Neural progenitor cell (in vitro differentiated cells): ENCODE measurements at places on chromosomes 3 and 15. TPM values are rescaled to one million over a fixed set of nuclear protein-coding genes. Genes with fewer than 3 reads are reported as not detected.

The SERINC4 gene
- total RNA-seq: 0.50 TPM in 1 of 2 replicates, not detected in the other

The CHL1 gene
- 0.49 and 0.59 TPM in 2 replicates for total RNA-seq

The HRG gene
- total RNA-seq: not detected in 2 replicates

The FGF12 gene
- total RNA-seq: 6.6 and 7.0 TPM in 2 replicates

The RASL12 gene
- 5.8 and 7.7 TPM in 2 replicates for total RNA-seq

The MUC13 gene
- total RNA-seq: not detected in 2 replicates

The ZNF445 gene
- 28.3 and 29.7 TPM in 2 replicates for total RNA-seq

The TPRG1 gene
- 0.37 and 0.71 TPM in 2 replicates for total RNA-seq

The CKMT1A gene
- 1.7 and 2.3 TPM in 2 replicates for total RNA-seq

The USP4 gene
- total RNA-seq: 17.7 and 21.0 TPM in 2 replicates

The GOLGA8M gene
- total RNA-seq: not detected in 2 replicates

The OCA2 gene
- total RNA-seq: 0.65 and 1.0 TPM in 2 replicates

The CMTM8 gene
- total RNA-seq: 2.1 and 8.1 TPM in 2 replicates

The TGM4 gene
- total RNA-seq: 0.04 and 0.12 TPM in 2 replicates

The TRIM42 gene
- total RNA-seq: not detected in 2 replicates

The PRTG gene
- total RNA-seq: 508 and 574 TPM in 2 replicates

The STRA6 gene
- 3.1 and 5.9 TPM in 2 replicates for total RNA-seq

The GPR149 gene
- total RNA-seq: not detected in 2 replicates

The POLQ gene
- 15.6 and 33.2 TPM in 2 replicates for total RNA-seq

The RTP1 gene
- total RNA-seq: 0.43 TPM in 1 of 2 replicates, not detected in the other

The CFAP100 gene
- total RNA-seq: 0.12 TPM in 1 of 2 replicates, not detected in the other

The AHSG gene
- total RNA-seq: not detected in 2 replicates

The ITGB5 gene
- 55.8 and 108 TPM in 2 replicates for total RNA-seq

The BCL2A1 gene
- total RNA-seq: not detected in 2 replicates

The LNP1 gene
- total RNA-seq: 17.9 and 26.5 TPM in 2 replicates

The PLCH1 gene
- total RNA-seq: 28.8 and 32.0 TPM in 2 replicates

The BTLA gene
- 3.9 TPM in 1 of 2 replicates, not detected in the other for total RNA-seq

The HYAL3 gene
- 2.2 and 4.9 TPM in 2 replicates for total RNA-seq

The C3orf52 gene
- 2.4 and 4.9 TPM in 2 replicates for total RNA-seq

The CXCR6 gene
- total RNA-seq: not detected in 2 replicates

The ACTL6A gene
- 139 and 155 TPM in 2 replicates for total RNA-seq

The EFCC1 gene
- total RNA-seq: 1.1 and 1.5 TPM in 2 replicates

The MOBP gene
- total RNA-seq: not detected in 2 replicates

The TIMP4 gene
- total RNA-seq: 0.07 and 0.15 TPM in 2 replicates

The SLC28A2 gene
- not detected in 2 replicates for total RNA-seq

The DPH6 gene
- 27.2 and 41.1 TPM in 2 replicates for total RNA-seq

The SMCO1 gene
- not detected in 2 replicates for total RNA-seq

The ISLR2 gene
- not detected in 2 replicates for total RNA-seq

The UCN2 gene
- total RNA-seq: 0.34 TPM in 1 of 2 replicates, not detected in the other

The TRH gene
- 0.19 TPM in 1 of 2 replicates, not detected in the other for total RNA-seq

The RASSF1 gene
- total RNA-seq: 13.7 and 19.5 TPM in 2 replicates

The PLSCR5 gene
- total RNA-seq: not detected in 2 replicates

The PARP15 gene
- 0.06 TPM in 1 of 2 replicates, not detected in the other for total RNA-seq
